ENCODE measurements at places on chromosomes 2 and 18.

DNA sequence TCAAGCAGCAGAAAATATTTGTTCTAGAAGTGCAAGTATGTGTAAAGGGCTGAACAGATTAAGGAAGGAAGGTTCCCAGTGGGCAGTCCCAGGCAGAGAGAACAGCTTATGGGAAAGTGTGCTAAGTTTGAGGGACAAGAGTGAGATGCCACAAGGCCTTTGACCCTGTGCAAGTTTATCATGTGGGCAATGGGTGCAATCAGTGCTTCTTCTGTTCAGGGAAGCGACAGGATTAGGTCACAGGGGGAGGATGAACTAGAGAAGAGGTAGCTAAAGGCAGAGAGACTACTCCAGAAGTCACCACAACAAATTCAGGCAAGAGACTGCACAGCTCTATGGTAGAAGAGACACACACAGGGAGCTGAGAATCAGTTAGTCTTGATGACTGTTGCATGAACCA lies 44.3 kb downstream of the LPIN2 start:
- DNase-seq: no peak

DNA sequence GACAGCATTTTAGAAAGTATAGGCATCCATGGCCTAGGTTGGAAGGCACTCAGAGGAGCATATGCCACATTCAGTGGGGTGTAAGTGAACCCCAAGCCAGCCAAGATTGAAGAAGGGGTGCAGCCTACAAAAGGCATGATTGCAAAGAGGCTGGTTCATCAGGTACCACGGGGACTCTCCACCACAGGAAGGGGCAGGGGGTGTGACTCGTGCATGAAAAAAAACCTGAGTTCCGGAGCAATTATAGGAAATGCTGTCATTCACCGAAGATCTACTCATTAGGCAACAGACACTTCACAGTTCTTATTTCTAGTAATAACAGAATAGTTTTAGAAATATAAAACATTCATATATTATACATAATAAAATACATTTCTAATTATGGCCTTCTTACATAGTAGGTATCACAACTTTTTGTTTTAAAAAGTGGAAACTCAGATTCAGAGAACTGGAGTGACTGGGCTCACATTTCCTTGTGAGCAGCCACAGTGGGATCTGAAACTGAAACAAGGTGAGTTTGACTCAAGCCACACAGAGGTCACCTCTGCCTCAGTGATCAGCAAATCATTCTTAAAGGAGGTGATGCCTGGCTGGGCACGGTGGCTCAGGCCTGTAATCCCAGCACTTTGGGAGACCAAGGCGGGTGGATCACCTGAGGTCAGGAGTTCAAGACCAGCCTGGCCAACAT lies 188.4 kb upstream of the GYPC start:
- no peak for DNase-seq

- no peak for DNase-seq
Measured at GRCh38 chr2:55948176-55948923, 24.8 kb upstream of the EFEMP1 start.

DNA sequence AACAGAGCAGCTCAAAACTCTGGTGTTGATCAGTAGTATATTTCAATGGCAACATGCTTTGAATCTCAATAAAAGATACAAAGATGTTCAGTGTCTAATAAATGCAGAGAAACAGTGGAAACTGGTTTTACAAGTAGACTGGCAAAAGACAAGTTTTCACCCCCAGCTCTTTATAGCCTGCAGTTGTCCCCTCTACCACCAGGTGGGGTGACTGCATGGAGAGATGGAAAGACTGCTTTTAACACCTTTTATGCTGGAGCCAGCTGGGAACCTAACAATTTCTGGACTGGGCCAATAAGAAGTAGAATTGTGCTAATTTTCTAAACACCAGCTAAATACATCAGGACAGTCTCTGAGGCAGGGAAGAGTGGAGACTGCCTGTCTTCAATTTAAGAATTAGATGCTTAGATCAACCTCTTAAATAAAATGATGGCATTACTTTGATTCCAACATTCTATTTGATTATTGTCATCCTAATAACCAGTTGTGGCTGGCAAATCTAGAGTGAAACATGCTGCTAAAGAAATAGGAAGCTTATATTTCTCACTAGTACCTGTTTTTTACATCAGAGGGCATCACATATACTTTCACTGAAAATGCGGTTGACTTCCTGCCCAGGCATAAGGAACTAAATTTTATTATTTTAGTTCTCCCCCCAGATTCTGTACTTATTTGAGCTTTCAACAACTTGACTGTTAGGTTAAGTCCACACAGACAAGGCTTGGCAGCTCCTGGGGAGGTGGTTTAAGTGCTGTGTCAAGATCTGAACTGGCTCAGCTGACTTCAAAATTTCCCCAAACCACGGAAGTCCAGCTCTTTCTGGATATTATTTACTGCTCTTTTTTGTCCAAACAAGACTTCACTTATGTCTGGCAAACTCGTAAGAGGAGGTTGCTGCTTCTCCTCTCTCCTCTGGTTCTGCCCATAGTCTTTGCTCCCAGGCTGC lies 140.5 kb downstream of the TPGS2 start:
- DNase-seq: no peak

GRCh38 chr18:59996370-59996966 lies 96.7 kb downstream of the PMAIP1 start:
- DNase-seq: peak; percentile 47

GRCh38 chr2:57542081-57542480 lies 504.5 kb upstream of the VRK2 start:
- DNase-seq: no peak

DNA sequence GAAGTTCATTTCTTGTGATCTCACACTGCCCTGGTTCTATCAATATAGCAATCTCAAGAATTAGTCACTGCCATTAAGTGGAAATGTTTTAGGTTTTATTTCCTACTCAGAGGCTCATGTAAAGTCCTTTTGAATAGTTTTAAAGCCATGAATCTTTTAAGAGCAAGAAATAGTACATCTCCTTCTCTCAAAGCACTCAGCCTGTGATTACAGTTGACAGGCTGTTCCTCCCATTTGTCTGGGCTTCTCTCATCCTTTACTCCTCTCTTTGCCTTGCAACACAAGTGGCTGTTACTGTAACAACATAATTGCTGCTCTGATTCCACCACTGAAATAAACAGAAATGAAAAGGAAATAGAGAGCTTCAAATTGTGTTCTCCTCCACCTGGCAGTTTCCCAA lies 18.4 kb downstream of the GRP start:
- no peak for DNase-seq

GRCh38 chr2:20590704-20591515 lies 60.0 kb downstream of the HS1BP3 start:
- no peak for DNase-seq

- DNase-seq: no peak
Measured at GRCh38 chr2:233428438-233428837, 74.1 kb downstream of the DGKD start.

GRCh38 chr2:201128933-201129505 lies 13.1 kb downstream of the CFLAR start:
- no peak for DNase-seq

DNA sequence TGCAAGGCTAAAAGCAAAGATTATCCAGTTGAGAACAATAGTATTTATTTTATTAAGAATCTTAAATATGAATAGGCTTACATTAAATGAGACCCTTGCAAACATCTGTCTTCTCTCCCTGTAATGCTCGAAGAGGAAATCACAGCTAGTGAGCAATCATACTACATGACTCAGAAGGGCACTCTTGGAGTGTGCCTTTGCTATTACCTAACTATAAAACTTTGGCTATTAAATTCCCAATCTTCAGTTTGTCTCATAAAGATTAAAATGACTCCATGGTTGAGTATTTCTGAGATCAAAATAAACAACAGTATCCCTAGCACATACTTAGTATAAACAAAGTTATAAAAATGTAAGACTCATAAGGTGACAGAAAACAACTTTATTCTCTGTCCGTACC lies 296.9 kb downstream of the KCNJ3 start:
- no peak for DNase-seq

DNA sequence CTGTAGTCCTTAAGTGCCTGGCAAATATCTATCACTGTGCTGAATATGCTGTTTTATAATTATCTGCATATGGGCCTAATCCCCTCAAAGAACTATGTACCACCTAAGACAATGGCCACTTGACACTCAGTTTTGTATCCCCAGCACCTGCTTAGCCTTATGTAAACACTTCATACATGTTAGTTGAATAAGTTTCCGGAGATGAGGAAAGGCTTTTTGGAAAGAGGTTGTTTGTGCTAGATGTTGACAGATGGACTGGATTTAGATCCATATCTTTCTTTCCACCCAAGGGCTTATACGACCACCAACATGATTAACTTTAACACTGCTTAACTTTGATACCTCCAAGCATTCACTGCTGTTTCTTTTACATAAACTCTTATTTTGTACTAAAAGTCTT lies 63.3 kb downstream of the FAM228A start:
- peak; percentile 80 for DNase-seq

DNA sequence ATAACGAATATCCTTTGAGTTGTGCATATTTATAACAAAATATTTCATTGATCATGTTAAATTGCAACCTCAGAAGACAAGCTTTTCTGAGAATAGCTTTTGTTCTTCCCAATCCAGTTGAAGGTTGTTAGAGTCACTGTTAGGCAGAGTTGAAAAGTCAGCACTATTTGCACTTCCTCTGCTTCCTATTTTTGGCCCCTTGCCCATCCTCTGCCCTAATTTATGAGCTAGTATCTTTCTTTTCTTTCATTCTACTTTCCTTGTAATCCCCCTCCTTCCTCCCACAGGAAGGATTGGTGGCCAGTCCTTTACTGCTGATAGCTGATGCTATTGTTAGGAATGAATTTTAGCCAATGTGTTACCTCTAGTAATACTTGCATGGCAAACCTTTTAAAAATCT lies 4.9 kb downstream of the RALB start:
- DNase-seq: no peak

DNA sequence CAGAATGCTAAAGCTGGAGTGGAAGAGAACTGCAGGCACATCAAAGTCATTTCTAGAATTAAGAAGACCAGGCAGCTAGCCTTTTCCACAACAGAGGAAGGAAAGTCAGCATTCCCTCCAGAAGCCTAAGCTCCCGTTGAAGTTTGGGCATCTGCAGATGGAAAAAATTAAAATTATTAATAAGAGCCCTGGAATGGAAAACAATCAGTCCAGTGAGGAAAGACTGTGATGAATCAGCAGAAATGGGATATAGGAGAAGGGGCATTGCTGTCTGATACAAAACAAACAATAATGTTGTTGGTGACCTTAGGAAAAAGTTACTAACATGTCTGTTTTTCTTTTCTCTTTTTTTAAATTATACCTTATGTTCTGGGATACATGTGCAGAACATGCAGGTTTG lies 450.7 kb upstream of the SLC14A2 start:
- no peak for DNase-seq

DNA sequence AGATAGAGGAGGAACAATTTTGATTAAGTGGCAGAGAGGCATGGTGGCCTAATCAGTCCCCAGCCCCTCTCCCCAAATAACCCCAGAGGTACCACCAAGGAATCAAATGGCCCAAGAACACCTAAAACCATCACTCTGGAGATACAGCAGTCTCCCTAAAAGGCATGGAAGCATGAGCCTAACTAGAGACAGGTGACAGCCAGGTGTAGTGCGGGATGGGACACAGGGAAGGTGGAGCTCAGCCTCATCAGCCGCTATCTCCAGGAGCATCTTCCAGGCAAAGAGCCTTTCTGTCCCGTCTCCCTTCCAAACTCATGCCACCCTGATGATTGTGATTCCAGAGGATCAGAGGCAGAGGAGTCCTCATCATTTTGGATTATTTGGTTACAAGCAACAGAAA lies 144.7 kb downstream of the COPS8 start:
- no peak for DNase-seq

Measured in SHP77 treated with DMSO at 0.1 percent for 48 hours (cell line).